ENCODE measurements at places on chromosomes 3 and 15.

- no peak for DNase-seq
Observed at GRCh38 chr15:92075764-92076163, 222.3 kb downstream of the SLCO3A1 start.

- no peak for DNase-seq
Observed at GRCh38 chr3:23232854-23233253, 29.7 kb downstream of the UBE2E2 start.

- peak; percentile 12 for DNase-seq
Observed at GRCh38 chr3:120561251-120562045, 34.7 kb upstream of the NDUFB4 start.

- peak; percentile 28 for DNase-seq
Observed at GRCh38 chr3:13091898-13092611, 18.8 kb upstream of the IQSEC1 start.
